Thoracic aorta (tissue), 2 donors: ENCODE measurements at places on chromosomes 5 and 9. TPM values are rescaled to one million over a fixed set of nuclear protein-coding genes. Genes with fewer than 3 reads are reported as not detected.

GRCh38 chr5:103375863-103376591 lies 117.5 kb downstream of the MACIR start:
- H3K27me3 ChIP-seq: no peaks in the 10 kb centered on the region
- no peaks in the 10 kb centered on the region for H3K36me3 ChIP-seq
- no peak for DNase-seq
- H3K27ac ChIP-seq: no peak overlapping the region
- H3K4me1 ChIP-seq: no peaks in the 10 kb centered on the region

DNA sequence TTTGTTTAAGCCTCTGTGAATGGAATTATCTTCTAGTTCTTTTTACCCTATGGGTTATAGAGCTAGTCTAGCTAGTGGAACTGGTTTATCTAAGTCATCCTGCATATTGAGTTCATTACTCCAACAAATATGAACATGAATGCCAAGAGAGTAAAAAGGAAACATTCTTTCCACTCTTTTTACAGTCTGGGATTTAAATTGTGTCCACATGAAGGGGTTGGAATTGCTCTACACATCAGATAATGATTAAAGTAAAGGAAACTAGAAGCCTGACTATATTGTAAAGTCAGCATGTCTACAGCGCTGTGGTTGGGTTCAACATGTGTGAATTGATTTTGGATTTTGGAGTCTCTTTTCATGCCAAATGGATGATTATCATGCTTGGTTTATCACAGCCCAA lies 173.1 kb downstream of the CCDC171 start:
- no peaks in the 10 kb centered on the region for H3K36me3 ChIP-seq
- no peak overlapping the region for H3K4me3 ChIP-seq
- no peak for DNase-seq
- H3K27ac ChIP-seq: no peak overlapping the region
- H3K4me1 ChIP-seq: peaks cover 5% of the 10 kb centered on the region

DNA sequence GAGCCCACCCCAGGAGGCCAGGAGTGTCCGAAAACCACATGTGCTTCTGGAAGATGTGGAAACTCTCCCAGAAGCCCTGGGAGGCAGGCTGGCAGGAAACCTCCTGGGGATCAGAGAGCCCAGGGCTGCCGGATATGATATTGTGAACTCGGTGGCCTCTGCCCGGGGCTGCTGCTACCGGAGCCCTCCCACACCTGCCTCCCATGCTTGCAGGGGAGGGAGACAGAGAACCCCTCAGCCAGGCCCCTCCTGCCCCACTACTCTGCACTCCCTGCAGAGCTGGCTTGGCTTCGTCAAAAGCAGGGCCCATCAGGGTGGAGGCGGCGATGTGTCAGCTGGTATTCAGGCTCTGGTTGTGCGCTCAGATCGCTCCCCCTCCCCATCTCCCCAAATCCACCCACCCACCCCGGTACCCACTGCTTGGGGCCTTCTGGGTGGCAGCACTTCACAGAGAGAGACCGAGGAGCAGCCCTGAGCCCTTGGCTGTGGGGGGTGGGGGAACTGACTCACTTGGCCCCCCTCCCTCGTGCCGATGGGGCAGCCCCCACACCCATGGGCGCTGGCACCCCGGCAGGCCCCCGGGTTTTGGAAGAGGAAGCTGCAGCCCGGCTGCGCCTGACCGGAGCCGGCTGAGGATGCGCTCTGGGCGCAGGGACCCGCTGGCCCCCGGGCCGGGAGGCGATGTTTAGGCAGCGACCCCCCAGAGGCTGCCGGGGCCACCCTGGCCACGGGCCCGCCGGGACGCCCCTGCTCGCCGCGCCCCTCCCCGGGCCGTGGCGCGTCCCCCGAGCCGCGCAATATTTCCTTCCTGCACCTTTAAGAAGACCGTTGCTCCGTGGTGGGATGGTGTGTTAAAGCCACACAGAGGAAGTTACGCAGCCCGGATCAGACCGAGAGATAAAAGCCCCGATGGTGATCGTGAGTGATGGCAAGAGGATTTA lies 786 bp upstream of the NTNG2 start:
- H3K4me3 ChIP-seq: peak overlapping the region; percentile 86
- no peak overlapping the region for H3K27ac ChIP-seq
- H3K27me3 ChIP-seq: peaks cover 10% of the 10 kb centered on the region
- H3K36me3 ChIP-seq: no peaks in the 10 kb centered on the region
- no peak for DNase-seq
- peaks cover 37% of the 10 kb centered on the region for H3K4me1 ChIP-seq

Gene LAMC3
- total RNA-seq: 0.54 TPM

- no peaks in the 10 kb centered on the region for H3K27me3 ChIP-seq
- H3K4me3 ChIP-seq: no peak overlapping the region
- no peak for DNase-seq
- no peak overlapping the region for H3K27ac ChIP-seq
Observed at GRCh38 chr5:172224996-172225395, 31.0 kb downstream of the EFCAB9 start.

Gene FOXD4L4
- total RNA-seq: not detected

DNA sequence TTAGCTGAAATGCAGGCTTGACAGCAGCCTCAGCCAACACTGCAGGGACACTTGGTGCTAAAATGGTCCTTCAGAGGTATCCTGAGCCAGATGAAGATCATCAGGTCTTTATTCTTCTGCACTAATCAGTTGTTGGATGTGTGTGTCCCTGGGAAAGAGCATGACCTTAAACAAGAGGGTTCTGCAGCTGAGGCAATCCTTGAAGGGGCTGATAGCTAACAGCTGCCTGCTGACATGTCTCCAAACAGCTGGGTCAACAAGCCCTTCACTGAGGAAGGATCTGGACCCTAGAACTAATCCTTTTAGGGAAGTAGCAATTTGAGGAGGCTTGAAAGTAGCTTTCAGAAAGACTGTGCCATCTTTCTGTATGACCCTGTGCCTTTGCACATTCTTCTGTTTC lies 376.3 kb upstream of the ACTBL2 start:
- H3K4me1 ChIP-seq: peaks cover 6% of the 10 kb centered on the region
- DNase-seq: no peak
- H3K36me3 ChIP-seq: no peaks in the 10 kb centered on the region
- H3K4me3 ChIP-seq: no peak overlapping the region
- H3K27ac ChIP-seq: no peak overlapping the region

DNA sequence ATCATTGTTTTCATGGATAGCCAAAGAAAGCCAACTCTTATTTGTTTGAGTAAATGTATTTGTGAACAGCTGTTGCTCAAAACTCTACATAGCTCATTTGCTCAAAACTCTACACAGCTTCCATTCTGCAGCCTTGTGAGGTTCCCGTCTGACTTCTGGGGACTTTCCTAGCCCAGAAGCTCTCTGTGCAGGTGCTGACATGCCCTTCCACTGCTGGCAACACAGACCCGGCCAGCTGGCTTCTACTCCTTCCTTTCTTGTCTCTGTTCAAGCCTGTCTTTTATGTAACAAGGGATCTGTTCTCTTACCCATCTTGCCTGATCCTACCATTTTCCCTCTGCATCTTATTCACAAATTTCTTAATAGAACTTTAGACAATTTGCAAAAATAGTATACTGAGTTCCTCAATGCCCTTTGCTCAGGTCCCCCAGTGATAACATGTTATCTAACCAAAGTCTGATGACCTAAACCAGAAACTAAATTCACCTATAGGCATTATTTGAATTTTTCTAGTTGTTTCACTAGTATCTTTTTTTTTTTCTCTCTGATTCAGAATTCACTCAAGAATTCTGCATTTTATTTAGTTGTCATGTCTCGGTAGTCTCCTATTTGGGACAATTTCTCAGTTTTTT lies 556.5 kb upstream of the SEMA6A start:
- no peak for DNase-seq
- no peak overlapping the region for H3K27ac ChIP-seq
- H3K36me3 ChIP-seq: no peaks in the 10 kb centered on the region

- H3K36me3 ChIP-seq: no peaks in the 10 kb centered on the region
- H3K4me1 ChIP-seq: peaks cover 9% of the 10 kb centered on the region
- no peak for DNase-seq
- H3K27me3 ChIP-seq: no peaks in the 10 kb centered on the region
- H3K27ac ChIP-seq: no peak overlapping the region
- H3K4me3 ChIP-seq: no peak overlapping the region
Observed at GRCh38 chr9:70466976-70467561, 52.6 kb upstream of the KLF9 start.

DNA sequence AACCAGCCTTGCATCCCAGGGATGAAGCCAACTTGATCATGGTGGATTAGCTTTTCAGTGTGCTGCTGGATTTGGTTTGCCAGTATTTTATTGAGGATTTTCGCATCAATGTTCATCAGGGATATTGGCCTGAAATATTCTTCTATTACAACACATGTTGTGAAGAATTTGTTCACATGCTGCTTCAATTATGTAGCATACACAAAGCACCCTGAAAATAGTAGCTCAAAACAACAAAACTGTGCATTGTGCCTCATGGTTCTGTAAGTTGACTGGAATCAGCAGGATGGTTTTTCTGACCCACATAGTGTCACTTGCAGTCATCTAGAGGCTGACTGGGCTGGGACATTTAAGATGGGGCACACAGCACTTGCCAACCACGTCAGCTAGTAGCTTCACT lies 193.9 kb downstream of the SYK start:
- no peak overlapping the region for H3K4me3 ChIP-seq
- H3K36me3 ChIP-seq: no peaks in the 10 kb centered on the region
- no peak overlapping the region for H3K27ac ChIP-seq
- H3K4me1 ChIP-seq: no peaks in the 10 kb centered on the region
- DNase-seq: no peak
- no peaks in the 10 kb centered on the region for H3K27me3 ChIP-seq

DNA sequence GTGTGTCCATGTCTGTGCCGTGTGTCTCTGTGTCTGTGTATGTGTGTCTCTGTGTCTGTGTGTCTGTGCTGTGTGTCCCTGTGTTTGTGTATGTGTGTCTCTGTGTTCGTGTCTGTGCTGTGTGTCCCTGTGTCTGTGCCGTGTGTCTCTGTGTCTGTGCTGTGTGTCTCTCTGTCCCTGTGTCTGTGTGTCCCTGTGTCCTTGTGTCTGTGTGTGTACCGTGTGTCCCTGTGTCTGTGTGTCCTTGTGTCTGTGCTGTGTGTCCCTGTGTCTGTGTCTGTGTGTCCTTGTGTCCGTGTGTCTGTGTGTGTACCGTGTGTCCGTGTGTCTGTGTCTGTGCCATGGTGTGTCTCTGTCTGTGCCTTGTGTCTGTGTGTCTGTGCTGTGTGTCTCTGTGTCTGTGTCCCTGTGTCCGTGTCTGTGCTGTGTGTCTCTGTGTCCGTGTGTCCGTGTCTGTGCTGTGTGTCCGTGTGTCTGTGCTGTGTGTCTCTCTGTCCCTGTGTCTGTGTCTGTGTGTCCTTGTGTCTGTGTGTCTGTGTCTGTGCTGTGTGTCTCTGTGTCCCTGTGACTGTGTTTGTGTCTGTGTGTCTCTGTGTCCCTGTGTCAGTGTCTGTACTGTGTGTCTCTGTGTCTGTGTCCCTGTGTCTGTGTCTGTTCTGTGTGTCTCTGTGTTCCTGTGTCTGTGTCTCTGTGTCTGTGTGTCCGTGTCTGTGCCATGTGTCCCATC lies 23.2 kb downstream of the CACNA1B start:
- H3K27ac ChIP-seq: no peak overlapping the region
- no peaks in the 10 kb centered on the region for H3K36me3 ChIP-seq
- H3K4me1 ChIP-seq: no peaks in the 10 kb centered on the region
- H3K4me3 ChIP-seq: no peak overlapping the region
- H3K27me3 ChIP-seq: no peaks in the 10 kb centered on the region
- DNase-seq: no peak

DNA sequence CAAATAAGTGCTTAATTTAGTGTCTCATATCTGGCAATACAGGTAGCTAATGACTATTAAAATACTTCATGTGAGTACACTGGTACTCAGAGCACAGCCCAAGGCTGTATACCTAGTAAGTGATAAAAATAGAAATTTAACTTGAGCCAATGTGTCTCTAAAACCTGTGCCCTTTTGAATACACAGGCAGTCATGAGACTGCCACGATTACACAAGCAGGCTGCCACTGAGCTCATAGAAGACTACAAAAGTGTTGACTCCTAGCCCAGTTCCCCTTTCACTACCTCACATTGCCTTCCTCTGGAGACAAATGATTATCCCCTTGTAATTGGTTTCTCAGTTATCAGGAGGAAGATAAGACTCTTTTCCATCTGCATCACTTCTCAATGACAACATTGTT lies 66.3 kb upstream of the PAPPA start:
- DNase-seq: peak; percentile 2
- no peaks in the 10 kb centered on the region for H3K36me3 ChIP-seq
- H3K4me1 ChIP-seq: peaks cover 11% of the 10 kb centered on the region

Gene C9orf153
- total RNA-seq: 0.68 TPM

- no peak overlapping the region for H3K27ac ChIP-seq
- H3K4me1 ChIP-seq: peaks cover 7% of the 10 kb centered on the region
- H3K27me3 ChIP-seq: no peaks in the 10 kb centered on the region
- H3K36me3 ChIP-seq: no peaks in the 10 kb centered on the region
- no peak overlapping the region for H3K4me3 ChIP-seq
- no peak for DNase-seq
Observed at GRCh38 chr9:114409103-114409780, 21.5 kb upstream of the AKNA start.
